ENCODE measurements at places on chromosomes 2 and 18.

DNA sequence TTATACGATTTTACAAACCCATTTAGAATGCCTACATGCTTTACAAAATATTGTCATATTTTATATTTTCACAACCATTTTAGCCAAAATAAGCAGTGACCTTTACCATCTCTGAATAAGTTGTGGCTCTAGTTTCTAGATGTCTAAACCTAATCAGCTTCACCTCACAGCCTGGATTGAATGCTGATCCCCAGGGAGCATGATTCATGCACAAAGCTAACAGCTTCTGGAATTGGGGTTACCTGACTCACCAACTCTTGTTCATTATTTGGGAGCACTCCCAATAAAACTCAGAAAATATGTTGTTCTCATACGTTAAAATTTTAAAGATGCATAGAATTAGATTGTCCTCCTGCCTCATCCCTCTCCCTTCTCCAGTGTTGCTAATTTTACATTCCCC lies 611.7 kb upstream of the NETO1 start:
- no peak for DNase-seq

DNA sequence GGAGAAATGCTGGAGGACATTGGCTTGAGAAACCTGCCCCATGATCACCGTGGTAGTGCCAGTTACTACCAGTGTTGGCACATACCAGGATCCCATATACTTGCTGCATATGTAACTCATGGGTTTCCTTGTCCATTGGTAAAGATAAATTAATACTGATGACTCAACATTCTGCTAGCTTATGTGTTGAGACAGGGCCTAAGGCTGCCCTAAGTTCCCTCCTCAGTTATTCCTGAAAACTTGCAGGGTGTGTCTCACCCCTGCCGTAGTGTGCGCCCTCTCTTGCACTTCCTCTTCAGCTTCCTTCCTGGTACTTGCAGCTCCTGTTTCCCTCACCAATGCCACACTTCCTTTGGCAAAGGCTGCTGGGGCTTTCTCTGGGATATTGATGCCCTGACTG lies 4.3 kb upstream of the INO80C start:
- DNase-seq, result no peak

GRCh38 chr18:24514439-24514838 lies 54.0 kb downstream of the HRH4 start:
- no peak for DNase-seq

DNA sequence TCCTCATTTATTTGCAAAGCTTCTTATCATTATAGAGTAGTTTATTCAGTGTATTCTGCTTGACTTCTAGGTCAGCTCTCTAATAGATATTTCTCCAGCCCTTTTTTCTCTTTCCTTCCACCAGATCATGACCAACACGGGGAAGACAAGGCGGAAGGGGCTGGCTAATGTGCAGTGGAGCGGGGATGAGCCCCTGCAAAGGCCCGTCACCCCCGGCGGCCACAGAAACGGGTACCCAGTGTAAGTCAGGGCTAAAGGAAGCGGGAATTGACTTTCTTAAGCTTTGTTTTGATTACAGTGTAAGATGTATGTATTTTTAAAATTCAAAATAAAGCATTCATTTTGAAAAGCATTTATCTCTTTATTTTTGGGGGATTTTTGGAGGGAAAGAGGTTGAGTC lies 50.7 kb upstream of the B3GNT7 start:
- no peak for DNase-seq

- DNase-seq, result no peak
These were observed 99.8 kb upstream of the NEUROD1 start for GRCh38 chr2:181780047-181780651.

GRCh38 chr2:127783101-127783500 lies 27.9 kb downstream of the WDR33 start:
- no peak for DNase-seq

- DNase-seq, result no peak
These were observed 17.9 kb upstream of the ANKRD44 start for GRCh38 chr2:197328461-197328860.

DNA sequence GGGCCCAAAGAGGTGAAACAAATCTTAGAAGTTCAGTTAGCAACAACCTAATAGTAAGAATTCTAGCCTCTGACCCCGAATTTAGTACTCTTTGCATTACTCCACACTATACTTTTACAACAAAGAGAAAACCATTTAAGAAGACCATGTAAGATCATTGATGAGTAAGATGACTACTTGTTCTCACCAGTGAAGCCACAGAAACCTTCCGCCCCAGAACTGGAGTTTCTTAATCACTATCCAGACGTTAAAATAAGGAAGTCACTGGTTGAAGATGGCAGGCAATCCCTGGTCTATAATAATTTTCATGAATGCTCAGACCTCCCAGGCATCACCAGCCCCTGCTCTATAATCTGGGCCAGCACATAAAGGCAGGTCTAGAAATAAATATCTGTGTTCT lies 95.0 kb downstream of the TMEM163 start:
- DNase-seq, result no peak

GRCh38 chr2:19504400-19505198 lies 146.2 kb upstream of the OSR1 start:
- DNase-seq, result no peak

- no peak for DNase-seq
These were observed 422.8 kb downstream of the SETBP1 start for GRCh38 chr18:45103319-45104048.

DNA sequence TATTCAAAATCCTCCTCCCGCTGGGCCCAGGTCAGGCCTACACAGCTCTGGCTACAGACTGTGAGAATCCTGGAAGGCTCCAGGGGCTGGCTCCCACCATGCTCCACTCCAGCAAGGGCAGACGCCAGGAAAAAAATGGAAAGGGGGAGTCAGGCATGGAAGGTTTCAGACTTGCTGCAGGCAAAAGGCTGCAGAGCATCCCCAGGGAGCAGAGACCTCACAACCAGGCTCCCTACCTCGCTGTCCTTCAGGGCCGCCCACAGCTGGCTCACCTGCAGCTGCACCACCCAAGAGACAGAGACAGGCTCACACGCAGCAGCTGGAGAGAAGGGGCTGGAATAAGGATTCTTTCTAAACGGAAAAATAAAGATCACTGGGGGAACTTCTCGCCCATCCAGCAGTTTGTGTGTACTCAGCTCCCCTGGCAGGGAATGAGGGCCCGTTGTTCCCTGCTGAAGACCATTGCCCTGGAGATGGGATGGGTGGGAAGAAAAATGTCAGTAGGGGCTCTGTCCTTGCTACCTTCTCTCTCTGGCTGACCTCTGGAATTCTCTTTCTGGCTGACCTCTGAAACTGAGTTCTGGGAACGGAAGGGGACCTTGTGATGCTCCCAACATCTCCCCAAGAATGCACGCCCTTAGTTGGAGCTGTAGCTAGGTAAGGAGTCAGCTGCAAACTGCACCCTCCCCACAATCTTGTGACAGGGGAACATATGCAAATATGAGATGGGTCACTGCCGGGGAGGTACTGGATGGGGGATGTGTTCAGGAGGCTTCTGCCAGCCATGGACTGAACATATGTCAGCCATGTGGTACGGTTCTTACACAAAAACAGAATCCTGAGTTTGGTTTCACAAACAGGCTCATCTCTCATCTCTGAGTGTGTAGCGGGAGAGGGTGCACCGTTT lies 34.5 kb downstream of the BCL2 start:
- no peak for DNase-seq

GRCh38 chr18:37483221-37483971 lies 82.2 kb downstream of the CELF4 start:
- no peak for DNase-seq

DNA sequence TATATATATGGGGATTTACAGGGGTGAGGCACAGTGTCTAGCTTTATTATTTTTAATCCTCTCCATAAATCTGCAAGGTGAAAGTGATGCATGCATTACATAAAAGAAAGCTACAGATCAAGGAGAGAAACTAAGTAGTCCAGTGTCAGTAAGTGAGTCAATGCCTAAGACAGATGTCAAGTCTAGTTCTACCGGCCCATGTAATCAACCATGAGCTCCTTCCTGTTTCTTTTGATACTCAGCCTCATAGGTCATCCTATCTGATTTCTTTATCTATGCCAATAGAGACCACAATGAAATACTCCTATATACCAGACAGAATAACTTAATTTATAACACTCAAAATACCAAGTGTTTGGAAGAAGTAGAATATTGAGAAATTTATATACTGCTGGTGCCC lies 20.2 kb upstream of the GYPC start:
- DNase-seq, result no peak

DNA sequence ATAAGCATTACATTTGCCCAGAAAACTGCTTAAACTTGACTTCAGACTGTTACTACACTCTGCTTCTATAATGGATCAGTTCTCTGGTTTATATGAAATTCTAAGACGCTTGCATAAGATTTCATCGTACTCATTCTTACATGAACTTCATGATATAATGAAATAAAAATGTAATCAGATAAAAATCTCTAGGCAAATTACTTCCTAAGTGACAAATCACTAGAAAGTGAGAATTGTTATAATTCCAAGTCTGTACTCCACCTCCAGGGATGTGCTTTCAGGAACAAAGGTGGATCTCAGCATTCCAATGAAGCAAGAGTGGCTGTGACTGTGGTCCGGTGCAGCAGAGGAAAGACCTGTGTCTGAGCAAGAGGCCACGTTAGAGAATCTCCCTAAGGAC lies 226.2 kb downstream of the PIEZO2 start:
- no peak for DNase-seq

DNA sequence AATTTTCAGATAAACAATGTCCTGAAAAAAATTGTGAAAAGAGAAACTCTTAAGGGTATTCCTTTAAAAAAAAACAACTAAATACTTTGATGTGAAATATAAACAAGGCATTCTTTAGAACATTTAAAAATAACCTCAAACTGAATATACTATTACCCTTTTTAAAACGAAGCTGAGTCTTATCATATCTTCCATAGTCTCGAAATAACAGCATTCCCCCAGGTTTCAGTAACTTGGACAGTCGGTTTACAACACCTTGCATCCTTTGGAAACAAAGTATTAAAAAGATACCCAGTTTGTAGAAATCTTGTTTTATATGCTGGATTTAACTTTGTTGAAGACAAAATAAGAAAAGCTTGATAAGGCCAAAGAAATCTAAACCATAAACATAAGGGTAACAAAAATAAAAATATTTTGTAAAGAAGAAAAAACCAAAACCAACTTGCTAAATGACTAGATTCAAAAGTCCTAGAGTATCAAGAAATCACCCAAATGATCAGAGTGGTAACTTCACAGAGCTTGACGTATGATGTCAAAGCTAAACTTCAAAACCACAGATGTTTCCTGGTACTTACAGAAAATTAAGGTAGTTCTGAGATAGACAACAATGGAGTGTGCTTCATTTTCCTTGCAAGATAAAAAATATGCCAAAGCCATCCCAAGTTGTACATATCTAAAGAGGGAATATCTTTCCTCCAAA lies 107.8 kb downstream of the METTL8 start:
- DNase-seq, result no peak

GRCh38 chr2:207226671-207227061 lies 60.9 kb upstream of the KLF7 start:
- no peak for DNase-seq

DNA sequence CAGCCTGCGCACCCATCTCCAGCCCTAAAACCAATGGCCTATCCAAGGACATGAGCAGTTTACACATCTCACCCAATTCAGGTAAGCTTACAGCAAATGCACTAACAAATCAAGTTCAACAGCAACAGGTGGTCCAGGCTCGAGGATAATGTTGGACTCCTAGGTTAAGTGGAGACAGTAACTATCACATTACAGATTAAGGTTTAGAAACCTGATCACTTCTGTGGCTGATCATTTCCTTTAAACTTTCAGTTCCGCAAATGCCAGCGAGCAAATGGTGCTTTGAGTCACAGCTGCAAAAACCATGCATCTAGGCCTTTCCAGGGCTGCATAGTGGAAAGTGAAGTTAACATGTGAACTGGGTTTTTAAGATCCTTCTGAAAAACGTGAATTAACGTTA lies 259.4 kb downstream of the GBX2 start:
- DNase-seq, result no peak

GRCh38 chr18:78656346-78656925 lies 323.2 kb upstream of the SALL3 start:
- no peak for DNase-seq

DNA sequence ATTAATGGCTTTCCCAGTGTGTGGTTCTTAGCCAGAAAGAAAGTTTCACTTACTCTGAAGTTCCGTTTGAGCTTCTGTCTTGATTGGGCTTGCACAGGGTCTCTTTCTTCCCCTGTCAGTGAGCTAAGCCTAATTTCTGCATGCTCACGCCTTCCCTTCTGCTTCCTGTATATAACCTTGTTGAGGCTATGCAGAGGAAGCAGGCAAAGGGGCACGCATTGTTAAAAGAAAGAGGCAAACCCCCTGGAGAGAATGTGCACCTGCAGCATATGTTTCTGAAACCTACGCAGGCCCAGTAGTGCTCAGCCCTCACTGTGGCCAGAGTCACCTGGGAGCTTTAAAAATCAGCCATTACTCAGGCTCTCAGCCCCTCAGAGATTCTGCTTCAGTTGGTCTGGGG lies 14.5 kb upstream of the PLA2R1 start:
- peak; percentile 70 for DNase-seq

- no peak for DNase-seq
These were observed 251.9 kb upstream of the ZNF804A start for GRCh38 chr2:184346338-184346862.

GRCh38 chr2:119546447-119546767 lies 2.2 kb downstream of the CFAP221 start:
- DNase-seq, result no peak
